ENCODE measurements at places on chromosomes 6 and 20.

- H3K4me3 ChIP-seq: no peak overlapping the region
- peak; percentile 37 for DNase-seq
- no peaks in the 10 kb centered on the region for H3K27me3 ChIP-seq
Observed at GRCh38 chr20:8299921-8300320, 167.9 kb downstream of the PLCB1 start.

- DNase-seq: no peak
- H3K36me3 ChIP-seq: no peaks in the 10 kb centered on the region
- no peak overlapping the region for H3K27ac ChIP-seq
- H3K4me1 ChIP-seq: peaks cover 4% of the 10 kb centered on the region
- H3K27me3 ChIP-seq: no peaks in the 10 kb centered on the region
Observed at GRCh38 chr20:19777981-19778380, 19.9 kb downstream of the RIN2 start.

- H3K4me3 ChIP-seq: no peak overlapping the region
- peaks cover 3% of the 10 kb centered on the region for H3K36me3 ChIP-seq
- H3K27me3 ChIP-seq: no peaks in the 10 kb centered on the region
Observed at GRCh38 chr20:46359233-46359751, 47.1 kb downstream of the ELMO2 start.

DNA sequence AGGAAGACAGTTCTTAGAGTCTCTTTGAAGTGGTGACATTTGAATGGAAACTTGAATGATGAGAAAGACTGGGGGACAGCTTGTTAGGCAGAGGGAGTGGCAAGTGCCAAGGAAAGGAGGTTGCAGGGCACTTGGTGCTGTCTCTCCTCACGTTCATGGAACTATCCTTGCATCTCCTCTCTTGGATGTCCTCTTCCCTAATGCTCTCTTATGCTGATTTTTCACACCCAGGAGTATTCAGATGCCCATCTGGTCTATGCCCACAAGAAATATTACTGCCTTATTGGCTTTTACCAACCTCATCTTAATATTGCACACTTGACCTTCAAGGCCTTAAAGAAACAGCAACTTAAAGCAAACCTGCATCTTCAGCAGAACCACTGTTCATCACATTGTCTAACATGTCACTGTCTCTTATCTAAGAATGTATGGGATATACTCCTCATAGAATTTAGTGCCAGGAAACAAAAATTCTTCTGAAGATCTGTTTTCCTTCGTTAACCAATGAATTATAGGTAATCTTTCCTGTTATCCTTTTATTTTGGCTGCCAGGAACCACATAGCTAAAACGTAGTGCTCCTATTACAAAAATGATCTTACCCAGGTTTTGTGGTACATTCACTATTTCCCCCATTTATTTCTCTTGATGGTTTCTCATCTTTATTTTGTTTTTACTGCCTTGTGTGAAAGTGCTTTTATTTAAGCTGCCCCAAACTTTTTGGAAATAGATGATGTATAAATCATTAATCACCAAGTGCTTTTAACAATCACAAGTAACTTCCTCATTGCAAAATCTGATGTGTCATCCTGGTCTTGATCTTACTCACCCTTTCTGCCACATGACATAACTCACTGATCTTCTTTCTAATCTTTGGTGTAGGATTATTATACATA, 12.8 kb downstream of the RGS17 start:
- H3K27ac ChIP-seq: peak overlapping the region; percentile 16
- no peak overlapping the region for H3K4me3 ChIP-seq
- peak; percentile 79 for DNase-seq
- H3K27me3 ChIP-seq: no peaks in the 10 kb centered on the region
- peaks cover 9% of the 10 kb centered on the region for H3K4me1 ChIP-seq

GRCh38 chr6:46949632-46950280, 28.0 kb upstream of the ADGRF5 start:
- H3K27me3 ChIP-seq: no peaks in the 10 kb centered on the region
- no peak for DNase-seq
- no peak overlapping the region for H3K4me3 ChIP-seq
- no peaks in the 10 kb centered on the region for H3K36me3 ChIP-seq
- H3K4me1 ChIP-seq: no peaks in the 10 kb centered on the region

- no peaks in the 10 kb centered on the region for H3K4me1 ChIP-seq
- H3K36me3 ChIP-seq: no peaks in the 10 kb centered on the region
- H3K27ac ChIP-seq: no peak overlapping the region
- no peak for DNase-seq
Observed at GRCh38 chr6:105545228-105545920, 142.5 kb upstream of the PREP start.

- H3K36me3 ChIP-seq: no peaks in the 10 kb centered on the region
- no peak for DNase-seq
- H3K27me3 ChIP-seq: peaks cover 11% of the 10 kb centered on the region
Observed at GRCh38 chr20:63454731-63455567, 17.5 kb downstream of the KCNQ2 start.

- no peaks in the 10 kb centered on the region for H3K36me3 ChIP-seq
- no peak overlapping the region for H3K27ac ChIP-seq
- H3K4me1 ChIP-seq: no peaks in the 10 kb centered on the region
- no peak overlapping the region for H3K4me3 ChIP-seq
- no peaks in the 10 kb centered on the region for H3K27me3 ChIP-seq
Observed at GRCh38 chr6:91482498-91482897, 895.6 kb upstream of the MAP3K7 start.

GRCh38 chr20:52490711-52491430, 299.3 kb upstream of the ZFP64 start:
- H3K27ac ChIP-seq: no peak overlapping the region
- no peaks in the 10 kb centered on the region for H3K4me1 ChIP-seq
- H3K4me3 ChIP-seq: no peak overlapping the region
- peak; percentile 69 for DNase-seq
- H3K36me3 ChIP-seq: no peaks in the 10 kb centered on the region
- no peaks in the 10 kb centered on the region for H3K27me3 ChIP-seq

DNA sequence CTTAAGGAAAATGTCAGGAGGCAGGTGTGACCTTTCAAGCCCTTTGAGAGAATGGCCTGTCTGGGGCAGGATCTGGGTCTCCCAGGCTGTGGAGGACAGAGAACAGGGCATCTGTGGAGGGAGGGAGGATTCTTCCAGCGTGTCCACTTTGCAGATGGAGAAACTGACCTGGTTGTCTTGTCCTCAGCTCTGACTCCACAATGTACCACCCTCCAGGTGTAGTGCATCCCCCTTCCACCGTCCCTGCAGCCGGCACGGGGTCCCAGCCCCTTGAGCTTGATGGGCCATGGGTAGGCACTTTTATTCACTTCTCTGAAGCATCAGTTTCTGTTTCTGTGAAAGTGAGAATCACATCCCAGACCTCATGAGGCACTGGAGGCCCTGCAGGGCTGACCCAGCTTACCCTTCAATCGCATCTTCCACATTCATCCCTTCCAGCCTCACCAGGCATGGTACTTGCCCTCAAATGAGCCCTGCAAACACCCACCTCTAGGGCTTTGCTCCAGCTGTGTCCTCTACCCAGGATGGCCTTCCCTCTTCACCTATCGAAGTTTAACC, 4.6 kb upstream of the TGM2 start:
- H3K27ac ChIP-seq: no peak overlapping the region
- no peak for DNase-seq

GRCh38 chr20:52279706-52280105, 88.1 kb upstream of the ZFP64 start:
- H3K36me3 ChIP-seq: no peaks in the 10 kb centered on the region
- peak; percentile 85 for DNase-seq
- no peaks in the 10 kb centered on the region for H3K27me3 ChIP-seq
- no peak overlapping the region for H3K27ac ChIP-seq
- peaks cover 2% of the 10 kb centered on the region for H3K4me1 ChIP-seq

DNA sequence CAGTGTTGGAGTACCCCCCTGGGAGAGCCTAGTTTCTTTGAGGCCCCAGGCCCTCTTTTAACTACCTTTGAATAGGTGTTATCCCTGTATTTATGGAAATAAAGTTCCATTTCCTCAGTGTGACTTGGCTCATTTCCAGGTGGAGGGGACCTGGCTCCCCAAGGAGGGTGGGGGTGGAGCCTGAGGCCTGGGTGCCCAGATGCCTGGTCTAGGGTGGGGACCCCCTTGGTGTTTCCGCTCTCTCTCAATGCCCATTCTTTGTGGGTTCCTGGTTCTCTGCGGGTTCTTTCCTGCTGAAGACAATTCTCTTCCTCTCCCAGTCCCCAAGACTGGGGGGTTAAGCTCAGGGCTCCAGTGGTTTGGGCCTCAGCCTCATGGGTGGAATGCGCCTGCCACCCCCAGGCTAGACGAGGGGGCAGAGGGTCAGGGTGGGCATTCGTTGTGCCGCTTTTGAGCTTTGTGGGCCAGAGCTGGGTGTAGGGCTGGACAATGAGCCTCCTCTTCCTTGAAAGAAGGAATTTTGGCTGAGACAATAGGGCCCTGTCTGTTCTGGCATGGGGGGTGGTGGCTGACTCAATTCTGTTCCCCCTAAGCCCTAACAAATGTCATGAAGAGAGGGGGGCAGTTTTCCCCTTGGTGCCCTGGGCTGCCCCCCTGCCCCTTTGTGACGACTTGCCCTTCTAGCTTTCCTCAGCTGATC, 686 bp upstream of the EGFL8 start:
- no peaks in the 10 kb centered on the region for H3K4me1 ChIP-seq
- no peak for DNase-seq
- H3K4me3 ChIP-seq: no peak overlapping the region

DNA sequence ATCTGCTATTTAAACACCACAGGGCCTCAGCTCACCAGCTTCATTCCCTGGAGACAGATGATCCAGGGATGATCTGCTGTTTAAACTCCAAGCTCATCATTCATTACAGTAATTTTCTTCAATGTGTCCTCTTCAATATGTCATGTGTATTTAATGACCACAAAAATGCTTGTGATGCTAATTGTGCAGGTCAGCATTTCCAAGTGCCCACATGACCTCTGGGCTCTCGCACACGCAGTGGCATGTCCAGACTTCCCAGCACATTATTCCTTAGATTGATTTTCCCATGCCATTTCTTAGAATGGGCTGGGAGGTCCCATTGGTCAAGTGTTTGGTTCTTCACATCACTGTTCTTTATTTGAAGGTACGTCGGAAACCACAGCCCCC, 434.4 kb downstream of the HAO1 start:
- H3K27me3 ChIP-seq: no peaks in the 10 kb centered on the region
- H3K4me3 ChIP-seq: no peak overlapping the region
- H3K27ac ChIP-seq: no peak overlapping the region
- no peaks in the 10 kb centered on the region for H3K36me3 ChIP-seq
- no peak for DNase-seq
- no peaks in the 10 kb centered on the region for H3K4me1 ChIP-seq

DNA sequence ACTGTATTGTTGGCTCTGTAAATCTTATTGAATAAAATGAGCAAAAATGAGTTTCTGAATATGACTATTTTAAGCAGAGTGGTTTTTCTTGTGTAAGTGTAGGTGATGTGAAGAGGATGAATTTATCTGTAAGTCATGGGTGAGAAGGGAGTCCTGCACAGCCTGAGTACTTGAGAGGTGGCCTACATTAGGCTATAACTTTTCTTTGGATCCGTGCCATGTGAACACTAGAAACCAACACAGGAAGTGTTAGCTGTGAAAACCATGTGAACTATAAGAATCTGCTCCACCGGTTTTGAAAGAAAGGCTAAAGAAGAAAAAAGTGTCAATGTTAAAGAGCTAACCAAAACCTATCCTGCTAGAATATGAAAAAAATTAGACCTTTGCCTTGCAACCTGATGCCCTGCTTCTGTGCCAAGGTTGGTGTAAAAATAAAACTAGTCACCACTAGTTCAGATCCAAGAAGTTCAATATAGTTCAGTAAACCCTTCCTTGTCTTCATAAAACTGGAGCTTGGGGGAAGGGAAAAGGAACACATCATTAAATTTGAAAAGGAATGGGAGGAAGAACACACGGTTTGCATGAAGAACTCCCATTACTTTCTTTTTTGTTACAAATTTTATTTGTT, 21.3 kb downstream of the PLCB1 start:
- no peak overlapping the region for H3K4me3 ChIP-seq
- H3K27ac ChIP-seq: no peak overlapping the region
- H3K36me3 ChIP-seq: no peaks in the 10 kb centered on the region
- peak; percentile 48 for DNase-seq

- peaks cover 32% of the 10 kb centered on the region for H3K27me3 ChIP-seq
- DNase-seq: no peak
- H3K4me3 ChIP-seq: no peak overlapping the region
- H3K27ac ChIP-seq: no peak overlapping the region
- no peaks in the 10 kb centered on the region for H3K4me1 ChIP-seq
Observed at GRCh38 chr20:63023936-63024571, 17.3 kb upstream of the BHLHE23 start.

DNA sequence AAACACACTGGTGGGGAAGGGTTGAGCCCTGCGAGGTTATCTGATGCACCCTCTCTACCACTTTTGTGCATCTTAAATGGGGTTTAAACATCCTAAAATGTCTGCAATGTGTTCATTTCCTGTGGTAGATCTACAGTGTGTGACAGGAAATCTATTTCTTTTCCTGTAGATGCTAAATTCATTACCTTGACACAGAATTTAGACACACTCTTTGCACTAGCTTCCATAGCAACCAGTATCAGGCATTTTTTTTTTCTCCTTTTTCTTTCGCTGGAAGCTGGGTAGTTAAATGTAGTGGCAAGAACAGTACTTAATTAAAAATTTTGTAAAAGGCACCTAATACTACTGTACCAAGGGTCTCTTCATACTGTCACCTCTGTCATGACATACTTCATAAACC, 141.1 kb downstream of the RFPL4B start:
- no peaks in the 10 kb centered on the region for H3K27me3 ChIP-seq
- no peaks in the 10 kb centered on the region for H3K36me3 ChIP-seq
- H3K4me3 ChIP-seq: no peak overlapping the region
- no peak overlapping the region for H3K27ac ChIP-seq
- no peak for DNase-seq

GRCh38 chr6:170093658-170094596, 197.0 kb downstream of the DLL1 start:
- no peaks in the 10 kb centered on the region for H3K27me3 ChIP-seq
- no peak for DNase-seq
- H3K4me3 ChIP-seq: no peak overlapping the region
